ENCODE measurements at places on chromosomes 12 and 14. TPM values are rescaled to one million over a fixed set of nuclear protein-coding genes. Genes with fewer than 3 reads are reported as not detected.

GLI1 gene
- 3.7 TPM for total RNA-seq

HEBP1 gene
- total RNA-seq, result 8.3 TPM

DNA sequence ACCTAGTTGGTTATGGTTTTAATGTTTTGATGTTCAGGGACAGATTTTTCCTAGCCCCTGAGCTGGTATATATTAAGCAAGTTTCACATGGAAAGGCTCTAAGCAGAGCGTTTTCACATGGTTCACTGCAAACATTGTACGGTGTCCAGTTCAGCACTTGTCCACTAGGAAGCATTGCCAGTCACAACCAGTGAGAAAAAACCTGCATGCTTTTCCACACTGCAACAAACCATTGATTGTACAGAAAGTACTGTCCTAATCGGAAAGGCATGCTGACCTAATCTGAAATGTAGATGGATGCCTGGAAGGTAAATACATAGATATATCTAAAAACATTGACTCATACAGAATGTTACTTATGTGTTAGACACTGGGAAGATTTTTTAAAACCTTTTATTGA is 25.0 kb upstream of the NPAS3 start:
- H3K4me3 ChIP-seq, result no peak overlapping the region
- no peaks in the 10 kb centered on the region for H3K36me3 ChIP-seq
- no peak for DNase-seq
- H3K27me3 ChIP-seq, result no peaks in the 10 kb centered on the region
- no peaks in the 10 kb centered on the region for H3K4me1 ChIP-seq
- no peak overlapping the region for H3K27ac ChIP-seq

DNA sequence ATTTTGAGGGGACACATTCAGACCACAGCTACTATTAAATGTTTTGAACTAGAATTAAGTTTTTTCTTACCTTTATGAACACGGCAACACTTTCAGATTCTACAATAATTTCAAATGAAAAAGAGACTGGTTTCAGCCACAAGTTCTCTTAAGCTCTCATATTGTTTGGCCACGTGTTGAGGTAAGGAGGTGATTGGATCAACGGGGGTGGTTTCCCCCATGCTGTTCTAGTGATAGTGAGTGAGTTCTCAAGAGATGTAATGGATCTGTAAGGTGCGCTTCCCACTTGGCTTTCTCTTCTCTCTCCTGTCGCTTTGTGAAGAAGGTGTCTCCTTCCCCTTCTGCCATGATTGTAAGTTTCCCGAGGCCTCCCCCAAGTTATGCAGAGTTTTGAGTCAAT is 48.9 kb upstream of the DYRK2 start:
- DNase-seq, result no peak
- H3K36me3 ChIP-seq, result no peaks in the 10 kb centered on the region
- H3K4me3 ChIP-seq, result no peak overlapping the region
- H3K27me3 ChIP-seq, result no peaks in the 10 kb centered on the region

GRCh38 chr14:95891742-95892141 is 15.1 kb downstream of the TUNAR start:
- no peaks in the 10 kb centered on the region for H3K4me1 ChIP-seq
- H3K27me3 ChIP-seq, result peaks cover 12% of the 10 kb centered on the region
- DNase-seq, result no peak
- H3K36me3 ChIP-seq, result no peaks in the 10 kb centered on the region

DNA sequence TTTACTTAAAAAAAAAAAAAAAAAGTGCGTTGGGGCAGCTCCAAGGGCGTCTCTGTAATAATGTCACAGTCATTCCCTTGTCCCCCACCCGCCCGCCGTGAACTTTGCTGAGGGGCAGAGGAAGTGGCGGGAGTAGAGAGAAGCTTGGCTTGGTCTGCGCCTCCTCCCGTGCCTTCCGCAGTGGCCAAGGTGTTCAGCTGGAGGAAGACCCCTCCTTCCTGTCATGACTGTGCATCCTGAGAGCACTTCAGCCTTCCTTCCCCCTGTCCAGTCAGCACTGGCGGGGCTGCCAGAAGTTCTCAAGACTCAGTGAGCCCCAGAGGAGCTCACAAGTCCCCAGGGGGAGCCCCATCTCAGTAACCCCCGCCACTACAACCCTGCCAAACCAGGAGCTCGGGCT is 32.2 kb downstream of the AACS start:
- DNase-seq, result no peak
- peaks cover 12% of the 10 kb centered on the region for H3K27me3 ChIP-seq
- H3K4me3 ChIP-seq, result no peak overlapping the region
- peaks cover 3% of the 10 kb centered on the region for H3K4me1 ChIP-seq
- H3K36me3 ChIP-seq, result no peaks in the 10 kb centered on the region

- H3K27me3 ChIP-seq, result no peaks in the 10 kb centered on the region
- no peak overlapping the region for H3K4me3 ChIP-seq
- peaks cover 3% of the 10 kb centered on the region for H3K36me3 ChIP-seq
- no peaks in the 10 kb centered on the region for H3K4me1 ChIP-seq
- no peak for DNase-seq
Measured at GRCh38 chr12:100185361-100185894, 15.2 kb upstream of the ACTR6 start.

DNA sequence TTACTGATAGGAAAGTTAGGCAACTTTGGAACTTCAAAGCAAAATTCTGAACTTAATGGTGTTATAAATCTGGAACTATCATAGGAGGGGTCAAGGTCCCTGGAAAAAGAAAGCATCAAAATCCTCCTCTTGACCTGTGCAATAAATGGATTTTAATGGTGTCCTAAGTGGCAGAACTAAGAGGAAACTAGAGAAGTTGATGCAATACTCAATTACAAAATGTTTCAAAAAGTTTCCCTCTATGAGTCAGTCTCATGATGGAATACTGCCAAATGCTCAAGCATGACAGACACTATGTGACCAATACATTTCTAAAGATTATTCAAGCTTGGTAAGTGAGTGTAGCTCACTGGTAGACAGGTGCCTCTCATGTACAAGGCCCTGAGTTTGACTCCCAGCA is 47.7 kb upstream of the ERGIC2 start:
- no peak overlapping the region for H3K4me3 ChIP-seq
- H3K4me1 ChIP-seq, result no peaks in the 10 kb centered on the region
- no peak for DNase-seq
- no peaks in the 10 kb centered on the region for H3K27me3 ChIP-seq

- no peak overlapping the region for H3K4me3 ChIP-seq
- DNase-seq, result no peak
- no peaks in the 10 kb centered on the region for H3K27me3 ChIP-seq
- peaks cover 4% of the 10 kb centered on the region for H3K4me1 ChIP-seq
- peak overlapping the region; percentile 9 for H3K27ac ChIP-seq
Measured at GRCh38 chr12:54475537-54475936, 2.1 kb upstream of the GTSF1 start.

- no peaks in the 10 kb centered on the region for H3K36me3 ChIP-seq
- no peaks in the 10 kb centered on the region for H3K27me3 ChIP-seq
- no peak for DNase-seq
Measured at GRCh38 chr14:92473261-92473968, 40.2 kb upstream of the RIN3 start.
